Tibial nerve (tissue), 4 donors: ENCODE measurements at places on chromosomes 13 and 19. TPM values are rescaled to one million over a fixed set of nuclear protein-coding genes. Genes with fewer than 3 reads are reported as not detected.

- H3K27me3 ChIP-seq = no peaks in the 10 kb centered on the region
- DNase-seq = no peak
- H3K4me1 ChIP-seq = no peaks in the 10 kb centered on the region
- no peaks in the 10 kb centered on the region for H3K36me3 ChIP-seq
Measured at GRCh38 chr19:49272204-49272603, 52.8 kb downstream of the SLC6A16 start.

- no peak overlapping the region for H3K4me3 ChIP-seq
- H3K36me3 ChIP-seq = no peaks in the 10 kb centered on the region
- H3K27ac ChIP-seq = no peak overlapping the region
- H3K4me1 ChIP-seq = no peaks in the 10 kb centered on the region
- H3K27me3 ChIP-seq = no peaks in the 10 kb centered on the region
Measured at GRCh38 chr13:106518512-106518911, 16.9 kb downstream of the EFNB2 start.

DNA sequence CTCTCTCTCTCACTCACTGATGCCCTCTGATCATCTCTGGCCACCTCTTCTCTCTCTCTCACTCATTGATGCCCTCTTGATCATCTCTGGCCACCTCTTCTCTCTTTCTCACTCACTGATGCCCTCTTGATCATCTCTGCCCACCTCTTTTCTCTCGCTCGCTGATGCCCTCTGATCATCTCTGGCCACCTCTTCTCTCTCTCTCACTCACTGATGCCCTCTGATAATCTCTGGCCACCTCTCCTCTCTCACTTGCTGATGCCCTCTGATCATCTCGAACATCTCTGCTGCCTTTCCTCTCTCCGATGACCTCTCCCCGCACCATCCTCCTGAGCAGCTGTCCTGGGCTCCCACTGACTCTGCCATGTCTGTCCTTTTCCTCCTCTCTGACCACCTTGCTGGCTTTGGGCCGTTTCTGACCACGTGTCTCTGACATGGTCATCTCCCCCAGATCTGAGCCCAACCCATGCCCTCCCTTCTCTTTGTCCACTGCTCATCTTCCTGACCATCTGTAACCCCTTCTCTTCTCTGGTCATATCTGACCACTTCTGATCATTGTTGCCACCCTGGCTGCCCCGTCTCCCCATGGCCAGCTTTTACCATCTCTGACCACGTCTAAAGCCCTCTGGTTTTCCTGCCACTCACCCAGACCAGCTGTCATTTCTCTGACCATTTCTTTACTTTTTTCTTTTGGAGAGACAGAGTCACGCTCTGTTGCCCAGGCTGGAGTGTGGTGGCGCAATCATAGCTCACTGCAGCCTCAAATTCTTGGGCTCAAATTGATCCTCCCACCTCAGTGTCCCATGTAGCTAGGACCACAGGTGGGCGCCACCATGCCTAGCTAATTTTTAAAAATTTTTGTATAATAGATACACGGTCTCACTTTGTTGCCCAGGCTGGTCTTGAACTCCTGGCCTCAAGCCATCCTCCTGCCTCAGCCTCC, 2.4 kb downstream of the LRFN3 start:
- no peak for DNase-seq
- peaks cover 42% of the 10 kb centered on the region for H3K4me1 ChIP-seq
- H3K27me3 ChIP-seq = no peaks in the 10 kb centered on the region
- H3K27ac ChIP-seq = no peak overlapping the region

- DNase-seq = no peak
- no peak overlapping the region for H3K27ac ChIP-seq
- H3K4me3 ChIP-seq = no peak overlapping the region
- no peaks in the 10 kb centered on the region for H3K4me1 ChIP-seq
- H3K27me3 ChIP-seq = no peaks in the 10 kb centered on the region
- H3K36me3 ChIP-seq = no peaks in the 10 kb centered on the region
Measured at GRCh38 chr13:77861741-77862140, 56.9 kb downstream of the EDNRB start.

DNA sequence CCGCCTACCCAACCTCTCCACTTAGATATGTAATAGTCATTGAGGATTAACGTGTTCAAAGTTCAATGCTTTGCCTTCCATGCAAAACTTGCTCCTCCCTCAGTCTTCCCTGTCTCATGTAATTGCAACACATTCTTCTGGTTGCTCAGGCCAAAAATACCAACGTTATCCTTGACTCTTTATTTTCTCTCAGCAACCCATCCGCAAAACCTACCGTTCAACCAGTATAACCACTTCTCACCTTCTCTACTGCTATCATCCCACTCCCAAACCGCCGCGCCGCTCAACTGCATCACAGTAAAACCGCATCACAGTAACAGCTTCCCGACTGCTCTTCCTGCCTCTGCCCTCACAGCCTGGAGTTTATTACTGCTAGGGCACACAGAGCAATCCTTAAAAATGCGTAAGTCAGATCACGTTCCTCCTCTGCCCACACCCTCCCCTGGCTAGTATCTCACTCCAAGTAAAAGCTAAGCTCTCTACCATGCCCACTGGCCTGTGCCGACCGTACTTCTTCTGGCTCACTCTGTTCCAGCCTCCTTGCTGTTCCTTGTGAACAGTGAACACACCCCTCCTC, 8.2 kb downstream of the MTIF3 start:
- DNase-seq = no peak
- H3K27ac ChIP-seq = no peak overlapping the region
- no peaks in the 10 kb centered on the region for H3K27me3 ChIP-seq
- H3K4me3 ChIP-seq = no peak overlapping the region
- no peaks in the 10 kb centered on the region for H3K4me1 ChIP-seq
- peaks cover 6% of the 10 kb centered on the region for H3K36me3 ChIP-seq

DNA sequence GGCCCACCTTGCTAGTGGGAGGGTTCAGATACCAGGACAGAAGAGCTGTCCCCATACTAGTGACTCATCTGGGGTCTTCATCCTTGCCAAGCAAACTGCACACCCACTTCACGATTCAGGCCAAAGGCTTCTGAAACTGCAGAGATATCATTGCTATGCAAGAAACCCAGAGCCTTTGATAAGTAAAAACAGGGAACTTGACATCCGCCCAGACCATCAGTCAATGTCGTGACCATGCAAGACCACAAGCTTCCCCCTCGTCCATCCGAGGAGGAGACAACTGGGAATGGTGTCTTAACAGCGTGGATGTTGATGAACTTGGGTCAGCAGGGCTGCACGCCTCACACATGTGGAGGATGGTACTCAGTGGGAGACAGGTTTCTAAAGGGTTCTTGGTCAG, 58.0 kb downstream of the ABCC4 start:
- H3K4me1 ChIP-seq = no peaks in the 10 kb centered on the region
- no peak overlapping the region for H3K4me3 ChIP-seq

DNA sequence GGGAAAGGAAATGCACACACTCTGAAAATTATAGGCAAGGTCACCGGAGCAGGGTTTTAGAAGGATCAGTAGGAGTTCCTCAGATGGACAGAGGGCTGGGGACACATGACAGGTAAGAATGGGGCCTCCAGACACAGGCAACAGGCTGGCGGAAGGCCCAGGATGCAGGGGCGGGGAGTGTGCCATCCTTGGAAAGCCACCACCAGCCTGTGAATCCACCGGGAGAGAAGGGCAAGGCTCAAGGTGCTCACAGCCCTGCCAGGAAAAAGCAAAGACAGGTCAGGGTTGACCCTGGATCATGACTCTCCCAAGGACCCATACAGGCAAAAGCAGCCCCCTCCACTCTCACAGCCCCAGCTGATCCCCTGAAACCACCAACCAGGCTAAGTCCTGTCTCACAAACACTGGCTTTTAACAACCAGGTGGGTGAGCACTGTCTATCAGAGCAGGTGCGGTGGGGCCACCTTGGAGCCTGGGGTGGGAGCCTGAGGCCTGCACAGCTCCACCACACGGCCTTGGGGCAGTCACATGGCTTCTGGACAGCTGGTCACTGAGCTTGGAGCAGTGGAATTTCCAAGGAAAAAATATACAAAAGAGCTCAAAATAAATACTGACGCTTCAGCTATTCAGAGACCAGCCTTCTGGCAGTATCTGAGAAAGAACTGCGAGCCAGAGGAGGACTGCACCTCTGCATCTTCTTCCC, 35.2 kb upstream of the ISYNA1 start:
- H3K4me1 ChIP-seq = peaks cover 23% of the 10 kb centered on the region
- H3K27me3 ChIP-seq = no peaks in the 10 kb centered on the region
- no peak for DNase-seq

DNA sequence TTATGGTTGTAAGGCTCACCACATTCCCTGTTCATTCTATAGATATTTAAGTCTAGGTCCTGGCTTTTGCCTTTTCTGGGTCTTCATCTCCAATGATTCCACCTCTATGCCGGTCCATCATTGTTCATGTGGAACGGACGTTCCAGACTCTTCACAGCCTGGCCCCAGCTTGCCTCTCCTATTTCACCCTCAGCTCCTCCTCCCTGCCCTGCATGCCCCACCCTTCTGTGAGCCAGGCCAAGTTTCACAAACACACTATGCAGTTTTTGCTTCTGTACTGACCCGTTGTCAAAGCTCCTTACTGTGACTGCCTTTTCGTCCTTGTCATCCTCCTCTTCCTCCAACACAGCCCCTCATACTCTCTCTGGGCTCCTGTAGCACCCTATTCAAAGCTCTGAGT, 31.3 kb downstream of the TEX26 start:
- DNase-seq = no peak
- no peaks in the 10 kb centered on the region for H3K36me3 ChIP-seq
- H3K27me3 ChIP-seq = no peaks in the 10 kb centered on the region
- H3K4me3 ChIP-seq = no peak overlapping the region

- no peak overlapping the region for H3K4me3 ChIP-seq
- no peaks in the 10 kb centered on the region for H3K4me1 ChIP-seq
- DNase-seq = no peak
- H3K36me3 ChIP-seq = no peaks in the 10 kb centered on the region
Measured at GRCh38 chr13:84896128-84896527, 903.1 kb downstream of the SLITRK6 start.

- H3K27ac ChIP-seq = no peak overlapping the region
- DNase-seq = no peak
- H3K27me3 ChIP-seq = no peaks in the 10 kb centered on the region
- H3K36me3 ChIP-seq = no peaks in the 10 kb centered on the region
- H3K4me3 ChIP-seq = no peak overlapping the region
Measured at GRCh38 chr13:33874871-33875270, 56.9 kb downstream of the RFC3 start.

GRCh38 chr13:97003071-97003470, 8.8 kb upstream of the OXGR1 start:
- H3K36me3 ChIP-seq = no peaks in the 10 kb centered on the region
- no peaks in the 10 kb centered on the region for H3K27me3 ChIP-seq
- H3K4me3 ChIP-seq = no peak overlapping the region
- no peak for DNase-seq

GRCh38 chr13:39788102-39788501, 132.6 kb downstream of the COG6 start:
- H3K4me1 ChIP-seq = no peaks in the 10 kb centered on the region
- no peak overlapping the region for H3K27ac ChIP-seq
- no peak overlapping the region for H3K4me3 ChIP-seq
- no peaks in the 10 kb centered on the region for H3K27me3 ChIP-seq
- no peaks in the 10 kb centered on the region for H3K36me3 ChIP-seq
- no peak for DNase-seq

GRCh38 chr19:2779121-2779740, 3.8 kb downstream of the SGTA start:
- peaks cover 16% of the 10 kb centered on the region for H3K36me3 ChIP-seq
- peaks cover 93% of the 10 kb centered on the region for H3K4me1 ChIP-seq
- H3K27ac ChIP-seq = no peak overlapping the region
- no peak overlapping the region for H3K4me3 ChIP-seq
- H3K27me3 ChIP-seq = no peaks in the 10 kb centered on the region

DNA sequence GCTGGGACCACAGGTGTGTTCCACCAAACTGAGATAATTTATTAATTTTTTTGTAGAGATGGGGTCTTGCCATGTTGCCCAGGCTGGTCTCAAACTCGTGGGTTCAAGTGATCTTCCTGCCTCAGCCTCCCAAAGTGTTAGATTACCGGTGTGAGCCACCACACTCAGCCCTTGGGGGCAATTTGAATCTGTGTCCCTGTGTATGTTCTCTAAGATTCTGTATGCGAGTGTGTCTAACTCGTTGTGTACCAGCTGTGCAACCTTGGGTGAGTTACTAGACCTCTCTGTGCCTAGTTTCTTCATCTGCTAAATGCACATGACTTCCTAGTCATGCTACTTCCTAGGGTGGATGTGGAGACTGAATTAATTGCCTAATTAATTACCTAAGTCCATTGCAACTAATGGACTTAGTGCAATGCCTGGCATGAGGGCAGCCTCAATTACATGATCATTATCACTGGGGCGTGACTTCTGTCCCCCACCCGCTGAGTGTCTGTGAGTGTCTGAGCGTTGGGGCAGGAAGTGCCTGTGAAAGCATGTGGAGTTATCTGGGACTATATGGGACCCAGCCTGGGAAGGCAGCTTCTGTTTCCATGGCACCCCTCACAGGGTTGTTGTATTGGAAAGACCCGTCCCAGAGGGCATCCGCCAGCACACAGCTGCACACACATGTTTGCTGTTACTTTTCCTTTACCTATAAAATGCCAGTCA, 1.8 kb upstream of the NCCRP1 start:
- H3K36me3 ChIP-seq = no peaks in the 10 kb centered on the region
- no peaks in the 10 kb centered on the region for H3K27me3 ChIP-seq
- no peak for DNase-seq
- no peak overlapping the region for H3K4me3 ChIP-seq
- H3K4me1 ChIP-seq = no peaks in the 10 kb centered on the region

DNA sequence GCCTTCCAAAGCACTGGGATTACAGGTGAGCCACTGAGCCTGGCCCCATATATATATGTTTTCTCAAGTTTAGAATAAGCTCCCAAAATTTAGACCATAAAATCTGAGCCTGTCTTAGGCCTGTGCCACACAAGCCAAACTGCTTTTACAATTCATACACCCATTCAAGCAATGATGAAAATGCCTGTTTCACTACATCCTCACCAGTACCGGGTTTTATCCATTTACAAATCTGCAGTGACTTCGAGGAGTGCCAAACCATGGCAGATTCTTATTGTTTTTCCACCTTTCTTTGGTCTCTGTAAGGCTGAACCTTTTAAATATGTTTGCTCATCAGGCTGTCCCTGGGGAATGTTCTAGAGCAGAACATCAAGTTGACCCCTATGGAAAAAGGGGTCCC, 9.6 kb upstream of the NFIC start:
- H3K36me3 ChIP-seq = no peaks in the 10 kb centered on the region
- H3K27ac ChIP-seq = no peak overlapping the region
- no peak overlapping the region for H3K4me3 ChIP-seq
- H3K4me1 ChIP-seq = peaks cover 27% of the 10 kb centered on the region
- no peak for DNase-seq
- no peaks in the 10 kb centered on the region for H3K27me3 ChIP-seq

GRCh38 chr19:18251587-18252369, 22.5 kb downstream of the IQCN start:
- no peak overlapping the region for H3K27ac ChIP-seq
- H3K4me3 ChIP-seq = no peak overlapping the region
- peaks cover 20% of the 10 kb centered on the region for H3K27me3 ChIP-seq
- H3K36me3 ChIP-seq = peaks cover 5% of the 10 kb centered on the region

The CBLC gene
- not detected for total RNA-seq

The CERS1 gene
- 7.0 TPM for total RNA-seq

The ZNF529 gene
- 15.9 TPM for total RNA-seq

The RNF225 gene
- not detected for total RNA-seq

The FXYD5 gene
- 30.8 TPM for total RNA-seq

The HIPK4 gene
- not detected for total RNA-seq

The NKG7 gene
- 3.9 TPM for total RNA-seq

The ATP1A3 gene
- total RNA-seq = not detected

The THOP1 gene
- 41.7 TPM for total RNA-seq
